ENCODE measurements at places on chromosomes 2 and 18.
A peak's percentile ranks its signal among the peaks of the same experiment; 100 is the strongest.

DNA sequence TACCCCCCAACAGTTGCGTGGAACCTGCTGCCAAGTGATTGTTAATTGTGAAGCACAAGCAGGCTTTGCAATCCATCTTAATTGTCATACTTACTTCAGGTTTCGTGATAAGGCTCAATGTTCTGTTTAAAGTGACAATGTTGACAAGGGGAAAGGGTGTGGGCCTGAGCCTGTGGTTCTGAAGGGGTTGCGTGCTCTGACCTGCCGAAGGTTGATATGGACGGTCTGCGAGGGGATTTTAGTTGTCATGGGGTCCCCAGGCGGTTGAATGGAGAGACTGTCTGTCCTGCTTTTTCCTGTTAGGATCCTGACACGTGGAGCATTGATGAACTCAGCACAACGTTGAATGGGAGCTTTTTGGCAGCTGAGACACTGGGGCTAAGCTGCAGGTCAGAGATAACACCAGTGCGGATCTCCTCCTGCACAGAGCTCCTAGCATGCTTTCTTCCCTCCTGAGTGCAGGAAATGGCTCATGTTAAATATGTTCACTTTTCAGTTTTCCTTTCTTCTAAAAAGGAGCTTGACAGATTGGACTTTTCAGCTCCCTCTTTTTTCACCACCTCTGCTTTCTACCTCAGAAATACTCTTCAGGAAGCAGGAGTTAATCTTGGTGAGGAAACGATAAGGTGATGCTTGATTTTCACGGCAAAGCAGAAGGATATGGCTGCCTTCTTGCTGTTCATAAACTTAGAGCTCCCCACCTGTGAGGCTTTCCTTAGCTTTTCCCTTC is 62.9 kb upstream of the ZEB2 start:
- no peak for DNase-seq

GRCh38 chr2:219084791-219085190 is 24.1 kb upstream of the IHH start:
- DNase-seq, result no peak

DNA sequence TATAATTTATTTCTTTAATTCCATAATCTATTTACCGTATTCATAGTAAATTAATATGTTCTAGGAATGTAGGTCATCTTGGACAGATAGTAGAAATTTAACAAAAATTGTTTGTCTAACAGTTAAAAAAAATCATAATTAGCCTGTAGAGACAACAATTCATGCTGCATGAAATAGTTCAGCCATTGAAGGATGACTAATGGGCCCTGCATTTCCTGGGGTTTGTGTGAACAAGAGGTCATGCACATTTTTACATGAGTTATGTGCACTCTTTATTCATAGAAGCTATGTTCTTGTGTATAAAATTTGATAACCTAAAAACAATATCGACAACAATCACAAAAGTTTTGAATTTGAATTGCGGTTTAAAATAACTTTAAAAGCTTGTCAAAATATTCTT is 1663.6 kb downstream of the SUCLG1 start:
- DNase-seq, result no peak

GRCh38 chr2:137155356-137156104 is 390.2 kb downstream of the THSD7B start:
- DNase-seq, result no peak

DNA sequence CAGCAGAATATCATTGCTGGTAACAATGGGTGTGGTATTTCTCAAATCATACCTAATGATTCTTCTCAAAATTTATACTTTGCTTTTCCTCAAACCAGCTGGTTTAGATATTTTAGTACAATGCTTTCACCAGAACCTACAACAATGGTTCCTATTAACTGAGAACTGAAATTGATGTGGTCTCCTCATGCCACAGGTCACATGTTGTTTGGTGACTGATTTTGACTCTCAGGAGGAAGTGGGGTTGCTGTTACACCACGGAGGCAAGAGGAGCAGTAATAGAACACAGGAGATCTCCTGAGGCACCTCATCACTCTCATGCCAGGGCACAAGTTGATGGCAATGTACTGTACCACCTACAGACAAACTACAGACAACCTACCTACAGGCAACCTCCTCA is 3.0 kb upstream of the CEP68 start:
- DNase-seq, result no peak

DNA sequence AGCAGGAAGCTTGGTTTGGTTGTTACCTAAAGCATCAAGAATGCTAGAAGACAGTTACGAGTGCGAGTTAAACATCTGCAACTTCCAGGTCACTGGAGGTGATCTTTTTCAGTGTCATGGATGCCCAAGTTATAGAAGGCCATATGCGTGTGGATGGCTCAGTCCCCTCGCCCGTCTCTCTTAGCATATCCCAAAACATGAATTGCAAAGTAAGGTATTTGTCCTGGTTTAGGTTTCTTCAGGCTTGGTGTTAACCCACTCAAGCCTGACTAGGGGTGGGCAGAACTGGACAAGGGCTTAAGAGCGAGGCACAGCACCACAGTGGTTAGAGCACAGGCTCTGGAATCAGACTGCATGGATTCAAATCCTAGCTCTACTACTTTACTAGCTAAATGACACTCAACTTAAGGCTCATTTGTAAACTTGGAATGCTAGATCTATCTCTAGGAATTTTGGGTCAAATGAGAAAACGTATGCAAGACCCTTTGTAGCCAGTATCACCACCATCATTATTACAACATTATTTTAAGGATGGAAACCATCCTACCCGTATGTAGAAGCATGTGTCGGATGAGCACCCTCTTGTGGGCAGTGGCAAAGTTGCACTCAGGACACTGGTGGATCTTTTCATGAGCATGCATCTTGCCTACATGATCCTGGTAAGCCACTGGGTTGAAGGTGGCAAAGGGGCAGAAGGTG is 11.2 kb downstream of the ZNF142 start:
- DNase-seq, result peak; percentile 27

DNA sequence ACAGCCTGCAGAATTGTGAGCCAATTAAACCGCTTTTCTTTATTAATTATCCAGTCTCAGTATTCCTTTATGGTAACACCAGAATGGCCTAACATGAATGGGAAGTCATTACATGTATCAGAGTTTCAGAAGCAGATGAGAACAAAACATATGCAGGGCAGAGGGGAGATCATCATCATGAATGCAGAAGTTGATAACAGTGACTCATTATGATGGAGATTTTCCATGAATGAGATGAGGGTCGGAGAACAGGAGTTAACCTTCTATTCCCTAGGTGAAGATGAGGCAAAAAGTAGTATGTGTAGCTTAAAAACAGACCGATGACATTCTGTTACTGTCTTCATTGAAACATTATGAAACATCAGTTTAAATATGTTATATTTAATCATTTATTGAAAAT is 59.5 kb upstream of the PPM1B start:
- DNase-seq, result no peak

- no peak for DNase-seq
Measured at GRCh38 chr18:75551071-75551470, 123.6 kb upstream of the SMIM21 start.

DNA sequence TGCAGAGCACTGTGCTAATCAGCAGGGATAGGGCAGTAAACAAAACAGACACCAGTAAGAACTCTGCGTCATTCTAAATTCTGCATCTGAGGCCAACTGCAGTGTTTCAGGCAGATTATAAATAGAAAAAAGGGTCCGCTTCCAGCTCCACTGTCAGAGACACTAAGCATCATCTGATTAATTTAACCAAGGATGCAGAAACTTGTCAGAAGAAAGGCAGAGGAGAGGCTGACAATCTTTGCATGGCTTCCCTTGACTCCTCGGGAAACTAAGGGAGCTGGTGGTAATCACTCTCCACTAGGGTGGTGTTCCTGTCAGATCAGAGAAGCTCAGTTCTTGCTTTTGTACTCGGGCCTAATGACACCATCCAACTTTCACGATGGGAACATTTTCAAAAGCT is 123.5 kb downstream of the DNAH6 start:
- no peak for DNase-seq

GRCh38 chr2:151927501-151928221 is 99.4 kb upstream of the ARL5A start:
- DNase-seq, result peak; percentile 66

GRCh38 chr2:127506510-127506909 is 19.8 kb downstream of the IWS1 start:
- no peak for DNase-seq

DNA sequence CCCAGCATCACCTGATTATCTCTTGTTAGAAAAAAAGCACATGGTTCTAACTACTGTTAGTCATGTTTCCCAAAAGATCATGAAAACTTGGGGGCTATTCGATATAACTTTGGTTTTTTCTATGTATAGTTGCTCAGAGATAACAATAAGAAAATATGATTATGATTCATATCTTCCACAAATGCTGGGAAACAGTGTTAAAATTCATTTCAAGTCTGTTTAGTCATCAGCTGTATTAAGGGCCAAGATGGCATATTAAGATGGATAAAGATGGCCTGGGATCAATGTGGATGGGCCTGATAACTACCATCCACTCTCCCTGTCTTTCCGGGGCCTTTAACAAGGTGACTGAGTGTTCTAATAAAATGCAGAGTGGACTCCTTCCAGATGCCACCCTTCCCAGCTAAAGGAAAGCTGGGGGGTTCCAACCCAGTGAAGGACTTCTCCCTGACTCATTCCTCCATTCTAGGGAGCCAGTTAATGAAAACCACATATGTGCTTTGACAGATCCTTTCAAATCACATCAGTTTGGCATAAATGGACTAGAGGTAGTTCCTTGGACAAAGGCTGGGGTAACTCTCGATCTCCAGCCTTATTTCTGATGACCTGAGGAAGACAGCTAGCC is 221.6 kb downstream of the VAPA start:
- DNase-seq, result no peak

DNA sequence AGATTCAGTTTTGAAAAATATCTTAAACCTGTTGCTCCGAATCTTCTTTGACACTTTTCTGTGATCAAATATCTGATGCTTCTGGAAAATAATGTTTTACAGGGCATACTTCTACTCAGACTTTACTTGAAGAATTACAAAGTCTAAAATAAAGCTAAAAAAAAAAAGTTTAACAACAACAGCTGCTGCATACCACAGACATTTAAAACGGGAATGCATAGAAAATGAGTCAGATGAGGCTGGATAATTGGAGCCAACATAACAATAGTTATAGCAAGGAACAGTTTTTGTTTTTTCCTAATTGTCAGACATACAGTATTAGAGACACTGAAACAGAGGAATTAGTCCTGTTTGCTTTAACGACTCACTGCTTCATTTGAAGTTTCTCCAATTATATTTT is 1090.2 kb downstream of the SUCLG1 start:
- no peak for DNase-seq

- no peak for DNase-seq
Measured at GRCh38 chr18:5030636-5031035, 166.4 kb downstream of the AKAIN1 start.

DNA sequence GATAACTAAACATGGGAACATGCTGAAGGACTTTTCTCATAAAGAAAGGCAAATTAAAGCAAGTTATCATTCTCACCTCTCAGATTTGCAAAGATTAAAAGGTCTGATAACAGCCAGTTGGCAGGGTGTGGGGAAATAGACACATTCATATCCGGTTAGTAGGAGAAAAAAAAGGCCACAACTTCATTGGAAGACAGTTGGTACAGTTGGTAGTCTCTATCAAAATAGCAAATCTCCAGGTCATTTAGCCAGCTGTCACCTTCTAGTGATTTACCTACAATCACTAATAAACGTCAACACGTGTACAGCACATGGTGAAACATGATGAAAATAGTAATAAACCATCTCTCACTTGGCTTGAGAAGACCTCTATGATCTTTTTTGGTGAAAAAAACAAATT is 16.6 kb downstream of the INPP5D start:
- no peak for DNase-seq

DNA sequence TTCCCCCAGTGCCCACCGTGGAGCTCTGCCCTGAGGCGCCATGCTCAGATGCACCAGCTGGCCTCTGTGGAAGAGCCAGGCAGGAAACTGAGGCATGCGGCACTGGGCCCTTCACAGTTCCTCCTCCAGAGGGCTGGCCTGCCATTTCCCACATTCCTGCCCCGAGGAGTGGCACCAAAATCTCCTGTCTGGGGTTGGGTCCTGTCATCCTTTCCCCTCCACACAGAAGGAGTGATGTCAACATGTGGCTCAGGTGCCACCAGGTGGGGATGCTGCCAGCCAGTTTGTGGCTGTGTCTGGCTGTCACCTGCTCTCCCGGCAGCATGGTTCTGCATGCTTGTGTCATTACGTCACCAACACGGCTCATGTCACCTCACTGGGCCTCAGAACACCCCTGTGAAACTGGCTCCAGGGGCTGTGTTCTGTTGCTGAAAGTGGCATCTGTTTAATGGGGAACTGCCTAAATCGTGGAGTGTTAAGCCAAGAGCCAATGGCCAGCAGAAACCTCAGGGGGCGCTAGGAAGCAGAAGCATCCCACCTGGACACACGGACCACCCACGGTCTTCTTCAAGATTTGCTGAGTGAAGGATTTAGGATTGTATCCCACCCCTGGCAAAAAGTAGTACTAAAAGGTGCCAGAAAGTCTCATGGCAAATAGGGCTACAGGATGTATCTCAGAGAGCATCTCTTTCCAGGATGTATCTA is 51.3 kb downstream of the ZAP70 start:
- no peak for DNase-seq

- no peak for DNase-seq
Measured at GRCh38 chr2:174691201-174691779, 73.0 kb downstream of the CHRNA1 start.

- DNase-seq, result no peak
Measured at GRCh38 chr2:26655611-26656195, 14.5 kb upstream of the CIB4 start.

GRCh38 chr2:240922982-240923537 is 16.9 kb downstream of the CROCC2 start:
- no peak for DNase-seq

- no peak for DNase-seq
Measured at GRCh38 chr2:182920631-182921056, 54.2 kb upstream of the FRZB start.

GRCh38 chr18:79517341-79517740 is 121.6 kb downstream of the NFATC1 start:
- no peak for DNase-seq

DNA sequence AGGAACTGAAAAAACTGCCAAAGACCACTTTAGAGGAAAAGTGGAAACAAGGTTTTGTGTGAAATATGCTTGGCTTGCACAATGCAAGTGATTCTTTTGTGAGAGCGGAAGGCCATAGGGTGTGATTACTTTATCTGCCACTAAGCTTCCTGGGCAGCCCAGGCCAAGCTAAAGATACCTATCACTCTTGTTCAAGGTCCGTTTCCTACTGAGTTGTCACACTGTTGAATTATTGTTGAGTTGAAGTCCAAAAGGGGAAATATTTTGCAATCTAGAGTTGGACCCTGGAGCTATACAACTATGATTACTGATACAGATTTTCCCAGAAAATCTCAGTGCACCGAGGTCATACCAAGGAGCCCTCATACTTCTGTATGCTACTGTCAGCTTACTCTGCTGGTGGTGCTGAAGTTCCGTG is 72.7 kb upstream of the CTAGE1 start:
- DNase-seq, result no peak

- no peak for DNase-seq
Measured at GRCh38 chr2:120305937-120306490, 39.9 kb upstream of the INHBB start.

DNA sequence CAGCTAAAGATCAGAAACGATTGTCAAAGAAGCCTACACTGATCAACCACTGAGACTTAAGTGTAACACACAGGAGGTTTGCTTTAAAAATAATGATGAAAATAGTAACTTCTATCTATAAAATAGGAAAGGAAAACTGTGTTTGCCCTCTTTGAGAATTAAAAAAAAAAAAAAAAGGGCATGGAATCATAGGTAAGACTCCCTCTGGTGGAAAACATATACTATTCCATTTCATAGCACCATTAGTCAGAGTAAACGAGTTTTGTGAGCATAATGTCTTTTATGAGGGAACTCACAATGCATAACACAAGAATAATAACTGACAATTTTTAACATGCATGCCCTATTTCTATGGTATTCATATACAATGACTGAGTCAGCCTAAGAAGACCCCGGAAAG is 36.3 kb downstream of the SLC35F5 start:
- no peak for DNase-seq
